Activated CD4-positive, alpha-beta T cell treated with anti-CD3 and anti-CD28 coated beads for 36 hours (primary cell): ENCODE measurements at places on chromosomes 3 and 15.

- DNase-seq, result no peak
Observed at GRCh38 chr3:101675709-101676215, 1.2 kb downstream of the ZBTB11 start.

GRCh38 chr3:47782446-47783308 is 984 bp upstream of the SMARCC1 start:
- DNase-seq, result no peak

DNA sequence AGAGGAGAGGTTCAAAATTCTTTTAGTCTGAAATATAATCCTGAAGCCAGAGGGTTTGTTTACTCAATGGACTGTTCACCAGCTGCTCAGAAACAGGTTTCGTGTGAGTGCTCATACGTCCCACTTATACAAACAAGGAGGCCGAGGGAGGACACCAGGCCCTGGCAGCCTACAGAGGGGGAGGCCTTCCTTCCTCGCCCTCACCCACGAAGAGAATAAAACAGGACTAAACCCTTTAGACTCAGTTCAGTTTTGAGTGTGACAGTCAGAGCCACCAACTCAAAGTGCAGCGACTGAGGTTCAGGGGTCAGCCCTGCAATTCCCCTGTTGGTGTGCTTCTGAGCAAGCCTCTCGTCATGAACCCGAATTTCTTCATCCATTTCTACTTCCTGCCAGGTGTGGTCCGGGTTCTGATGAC is 17.3 kb downstream of the FAM174B start:
- DNase-seq, result no peak

- DNase-seq, result no peak
Observed at GRCh38 chr15:60661080-60661645, 182.2 kb upstream of the ICE2 start.

DNA sequence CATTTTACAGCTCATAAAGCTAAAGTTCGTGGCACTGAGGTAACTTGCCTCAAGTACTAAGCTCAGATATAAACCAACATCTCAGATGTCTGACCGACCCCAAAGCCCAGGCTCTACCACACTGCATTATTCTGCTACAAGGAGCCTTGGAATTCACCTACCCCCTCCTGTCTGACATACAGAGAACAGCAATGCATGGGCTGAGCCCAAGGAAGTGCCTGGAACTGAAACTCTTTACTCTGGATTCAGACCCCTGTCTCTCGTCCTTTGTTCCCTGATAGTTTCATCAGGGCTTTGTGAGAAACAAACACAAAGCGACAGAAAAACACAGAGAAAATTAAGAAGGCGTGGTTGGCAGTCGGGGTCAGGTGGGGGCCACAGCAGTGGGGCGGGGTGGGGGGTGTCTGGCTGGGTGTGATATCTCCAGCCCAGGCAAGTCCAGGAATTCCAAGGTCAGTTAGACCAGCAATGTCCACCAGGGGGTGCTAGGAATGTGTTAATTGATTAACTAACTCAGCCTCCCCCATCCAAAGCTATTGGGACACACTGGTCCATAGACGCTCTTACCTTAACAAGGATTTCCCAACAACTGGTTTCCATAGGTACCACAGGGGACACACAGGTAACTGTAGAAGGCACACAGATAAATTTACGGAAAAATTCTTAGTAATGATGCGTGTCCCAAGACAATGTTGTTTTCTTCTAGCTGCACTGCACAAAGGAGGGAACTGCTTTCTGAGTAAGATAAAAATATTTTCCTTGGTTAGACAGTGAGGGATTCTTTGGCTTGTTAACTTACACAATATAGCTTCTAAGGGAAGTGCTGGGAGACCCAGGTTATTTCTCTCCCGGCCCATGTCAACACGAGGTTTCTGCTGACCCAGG is 18.8 kb upstream of the SSUH2 start:
- peak; percentile 70 for DNase-seq

GRCh38 chr3:58416191-58416590 is 17.4 kb downstream of the PDHB start:
- no peak for DNase-seq

DNA sequence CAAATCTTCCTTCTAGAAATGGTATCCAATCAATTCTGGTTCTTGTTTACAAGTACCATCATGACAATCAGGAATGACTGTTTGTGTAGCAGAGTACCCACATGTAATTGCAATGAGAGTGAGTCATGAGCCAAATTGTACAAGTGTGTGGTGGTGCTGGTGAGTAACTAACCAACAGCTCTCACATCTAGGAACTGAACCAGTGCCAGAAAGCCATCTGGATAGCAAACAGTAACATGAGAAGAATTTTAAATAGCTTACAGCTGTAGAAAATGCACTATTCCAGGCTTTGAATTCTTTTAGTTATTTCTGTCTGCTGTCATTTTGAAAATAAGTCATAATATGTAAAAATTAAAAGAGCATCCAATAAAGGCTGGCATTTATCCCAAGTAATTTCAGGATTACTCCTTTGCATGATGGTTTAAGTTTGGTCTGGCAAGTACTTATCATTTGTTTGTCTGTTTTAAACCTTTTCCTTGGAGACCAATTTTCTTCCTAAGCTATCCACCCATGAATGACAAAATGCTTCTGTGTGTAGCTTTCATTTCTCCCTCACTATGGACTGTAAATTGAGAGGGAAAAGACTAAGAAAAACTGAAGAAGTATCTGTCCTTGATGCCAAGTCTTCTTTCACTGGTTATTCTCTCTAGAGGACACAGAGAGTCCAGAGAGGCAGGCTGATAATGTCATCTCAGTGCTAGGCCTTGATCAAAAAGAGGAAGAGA is 60.0 kb downstream of the PIK3CB start:
- peak; percentile 55 for DNase-seq

GRCh38 chr15:90114451-90114901 is 12.2 kb upstream of the IDH2 start:
- DNase-seq, result no peak

- DNase-seq, result no peak
Observed at GRCh38 chr3:160811237-160811548, 55.2 kb downstream of the PPM1L start.

- DNase-seq, result no peak
Observed at GRCh38 chr3:117656391-117656790, 946.8 kb downstream of the TUSC7 start.
